ENCODE measurements at places on chromosomes 16 and 17. TPM values are rescaled to one million over a fixed set of nuclear protein-coding genes. Genes with fewer than 3 reads are reported as not detected.

DNA sequence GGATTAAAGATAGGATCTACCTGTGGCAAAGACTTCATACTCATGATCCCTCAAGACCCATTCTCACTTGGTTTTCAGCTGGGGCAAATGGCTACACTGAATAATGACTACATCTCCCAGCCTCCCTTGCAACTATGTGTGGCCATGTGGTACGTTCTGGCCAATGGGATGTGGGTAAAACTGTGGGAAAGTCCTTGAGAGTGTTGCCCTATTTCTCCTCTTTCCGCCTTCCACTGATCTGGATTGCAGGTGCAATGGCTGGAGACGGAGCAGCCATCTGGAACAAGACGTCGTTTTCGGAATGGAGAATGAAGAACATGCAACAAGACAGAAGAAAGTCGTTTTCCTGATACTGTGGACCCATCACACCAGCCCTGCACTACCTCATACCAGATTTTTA is 48.5 kb downstream of the HAPSTR1 start:
- DNase-seq, result peak; percentile 29

CES4A gene
- 2.6 TPM for total RNA-seq

DNA sequence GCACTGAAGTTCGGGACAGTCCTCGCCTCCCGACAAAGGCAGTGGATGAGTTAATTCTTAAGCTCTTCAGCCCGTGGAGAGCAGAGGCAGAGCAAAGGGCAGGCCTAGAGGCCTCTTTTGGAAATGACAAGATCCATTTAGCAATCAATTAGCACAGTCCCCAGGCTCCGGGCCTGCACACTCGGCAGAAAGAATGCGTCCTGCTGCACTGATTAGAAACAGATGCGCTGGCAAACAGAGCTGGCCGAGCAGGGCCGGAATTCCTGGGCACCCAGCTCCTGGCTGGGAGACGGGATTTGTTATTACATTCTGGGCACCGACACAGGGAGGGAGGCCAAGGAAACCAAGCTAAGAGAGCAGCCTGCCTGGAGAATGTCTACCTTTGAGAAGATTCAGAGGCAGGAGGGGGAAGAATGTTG is 162.9 kb downstream of the COPRS start:
- DNase-seq, result no peak

DNA sequence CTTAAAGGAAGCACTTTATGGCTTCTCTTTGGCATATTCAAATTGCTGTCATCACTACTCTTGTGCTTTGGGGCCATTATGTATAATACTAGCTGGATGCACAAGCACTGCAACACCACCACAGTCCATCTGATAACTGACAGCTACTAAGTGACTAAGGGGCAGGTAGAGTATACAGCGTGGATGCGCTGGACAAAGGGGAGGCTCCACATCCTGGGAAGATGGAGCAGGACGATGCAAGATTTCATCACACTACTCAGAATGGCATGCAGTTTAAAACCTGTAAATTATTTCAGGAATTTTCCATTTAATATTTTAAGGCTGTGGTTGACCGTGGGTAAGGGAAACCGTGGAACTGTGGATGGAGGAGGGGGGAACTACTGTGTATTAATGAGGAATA is 25.0 kb downstream of the MPRIP start:
- DNase-seq, result no peak

DNA sequence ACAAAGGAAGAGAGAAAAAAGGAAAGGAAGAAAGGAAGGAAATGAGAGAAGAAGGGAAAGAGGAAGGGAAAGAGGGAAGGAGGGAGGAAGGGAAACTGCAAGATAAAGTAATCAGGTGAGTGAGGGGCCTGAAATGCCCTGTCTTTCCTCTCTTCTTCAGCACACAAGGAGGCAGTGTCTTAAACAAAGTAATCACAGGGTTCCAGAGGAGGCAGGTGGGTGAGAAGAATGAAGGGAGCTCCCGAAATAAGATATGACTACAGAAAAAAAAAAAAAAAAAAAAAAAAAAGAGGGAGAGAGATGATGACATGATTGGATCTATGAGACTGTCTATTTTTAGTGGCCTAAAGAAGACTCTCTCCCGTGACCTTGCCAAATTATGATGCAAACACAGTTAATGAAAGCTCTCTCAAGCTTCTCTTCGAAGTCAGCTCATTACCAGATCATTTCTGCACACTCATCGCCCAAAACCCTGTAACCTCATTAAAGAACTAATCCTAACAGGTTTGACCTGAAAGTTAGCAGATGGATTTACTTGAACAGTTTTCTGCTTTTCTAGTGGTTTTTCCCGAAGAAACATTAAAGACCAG is 53.6 kb downstream of the CDH11 start:
- no peak for DNase-seq

DNA sequence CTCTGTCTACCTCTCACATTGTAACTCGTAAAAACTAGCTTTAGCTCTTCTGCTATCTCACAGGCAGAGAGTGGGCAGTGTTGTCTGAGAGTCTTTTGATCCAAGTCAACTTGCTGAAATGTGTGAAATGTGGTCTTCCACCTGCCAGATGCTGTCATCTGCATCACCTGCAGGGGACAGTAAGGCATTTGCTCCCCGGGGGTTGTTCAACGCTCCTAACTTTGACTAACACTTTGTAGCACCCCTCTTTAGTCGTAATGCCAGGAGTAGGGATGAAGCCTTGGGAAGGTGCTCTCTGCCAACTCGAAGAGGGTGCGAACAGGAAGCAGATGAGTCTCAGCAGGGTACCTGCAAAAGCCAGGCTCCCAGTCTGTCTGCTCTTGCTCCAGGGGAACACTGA is 36.1 kb downstream of the SNX11 start:
- no peak for DNase-seq

DNA sequence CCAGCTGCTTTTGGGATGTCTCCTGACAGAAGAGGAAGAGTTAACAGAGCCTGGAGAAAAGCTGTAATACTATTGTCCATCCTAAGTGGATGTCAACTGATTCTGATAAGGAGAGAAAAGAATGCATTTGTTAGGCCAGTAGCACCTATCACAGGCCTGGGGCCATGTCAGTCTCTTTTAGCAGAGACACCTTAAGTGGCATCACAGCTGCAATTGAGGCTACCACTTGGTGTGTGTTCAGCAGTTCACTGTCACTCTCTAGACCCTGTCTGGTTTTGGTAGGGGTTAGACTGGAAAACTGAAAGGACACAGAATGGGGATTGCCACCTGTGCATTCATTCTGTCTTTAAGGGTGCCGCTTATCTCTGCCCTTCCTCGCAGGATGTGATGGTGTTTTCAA is 42.0 kb downstream of the PSMD12 start:
- no peak for DNase-seq

DNA sequence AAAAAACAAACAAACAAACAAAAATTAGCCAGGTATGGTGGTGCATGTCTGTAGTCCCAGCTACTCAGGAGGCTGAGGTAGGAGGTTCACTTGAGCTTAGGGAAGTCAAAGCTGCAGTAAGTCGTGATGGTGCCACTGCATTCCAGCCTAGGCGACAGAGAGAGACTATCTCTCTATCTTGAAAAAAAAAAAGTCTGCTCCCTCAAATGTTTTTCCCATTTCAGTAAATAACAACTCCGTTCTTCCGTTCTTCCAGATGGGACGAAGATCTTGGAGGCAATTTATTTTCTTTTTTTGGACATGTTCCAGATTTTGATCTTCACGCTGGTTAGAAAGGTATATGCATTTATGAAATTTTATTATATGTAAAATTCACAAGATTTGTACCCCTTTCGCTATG is 19.0 kb downstream of the ERAL1 start:
- DNase-seq, result no peak

- no peak for DNase-seq
Measured at GRCh38 chr16:74322301-74322710, 25.7 kb downstream of the PSMD7 start.

CMTM2 gene
- total RNA-seq, result not detected

DNA sequence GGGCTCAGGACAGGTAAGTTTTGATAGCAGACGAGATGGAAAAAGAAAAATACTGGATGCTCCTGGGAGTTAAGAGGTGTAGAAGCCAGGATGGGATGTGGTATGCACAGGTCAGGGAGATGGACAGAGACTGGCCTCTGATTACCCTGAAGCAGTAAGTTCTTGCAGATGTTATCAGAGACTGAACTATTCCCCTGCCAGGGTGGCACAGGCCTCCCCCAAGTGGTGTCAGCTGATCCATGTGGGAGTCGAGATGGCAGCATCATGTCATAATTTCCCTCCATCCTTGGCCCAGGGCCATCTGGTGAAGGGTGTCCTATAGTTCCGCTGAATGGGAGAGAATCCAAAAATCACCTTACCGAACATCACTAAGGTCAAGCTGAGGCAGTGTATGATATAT is 14.1 kb upstream of the NKD1 start:
- no peak for DNase-seq

KRTAP4-3 gene
- not detected for total RNA-seq

DCXR gene
- 142 TPM for total RNA-seq

PRR29 gene
- total RNA-seq, result 0.77 TPM

DNA sequence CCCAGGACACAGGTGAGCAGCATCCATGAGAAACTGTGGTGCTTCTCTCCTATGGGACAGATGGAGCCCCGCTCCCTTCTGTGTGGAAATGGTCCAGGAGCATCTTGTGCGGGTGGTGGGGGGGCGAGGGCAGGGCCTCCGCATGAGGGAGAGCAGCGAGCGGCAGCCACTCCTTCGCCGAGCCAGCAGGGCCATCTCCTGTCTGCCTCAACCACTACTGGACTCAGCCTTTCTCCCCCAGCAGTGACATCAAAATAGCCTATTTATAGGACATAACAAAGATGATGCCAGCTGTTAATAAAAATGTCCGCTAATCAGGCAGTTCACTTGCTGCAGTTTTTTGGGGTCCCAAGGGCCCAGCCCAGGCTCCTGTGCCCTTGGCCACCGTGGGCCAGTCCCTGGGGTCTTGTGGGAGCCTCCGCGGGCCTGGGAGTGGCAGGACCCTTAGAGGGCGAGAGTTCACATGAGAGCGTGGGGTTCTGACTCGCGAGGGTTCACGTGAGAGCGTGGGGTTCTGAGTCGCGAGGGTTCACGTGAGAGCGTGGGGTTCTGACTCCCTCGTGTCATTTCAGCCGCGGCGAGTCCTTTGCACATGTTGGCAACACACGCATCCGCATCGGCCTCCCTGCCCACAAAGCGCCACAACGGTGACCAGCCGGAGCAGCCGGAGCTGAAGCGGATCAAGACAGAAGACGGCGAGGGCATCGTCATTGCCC is 47.4 kb downstream of the WDR45B start:
- DNase-seq, result no peak

- DNase-seq, result no peak
Measured at GRCh38 chr16:14140923-14141322, 69.8 kb downstream of the MRTFB start.

GRCh38 chr17:8837563-8838075 is 29.9 kb downstream of the PIK3R6 start:
- peak; percentile 2 for DNase-seq

- DNase-seq, result peak; percentile 14
Measured at GRCh38 chr16:2236337-2237101, at the start of gene DNASE1L2. TSS of gene DNASE1L2 (plus strand) at chr16:2236444. CDS start at chr16:2236817, 373 bp downstream.

- DNase-seq, result no peak
Measured at GRCh38 chr16:85061566-85061965, 34.0 kb downstream of the KIAA0513 start.

GRCh38 chr16:48602356-48603014 is 7.5 kb downstream of the N4BP1 start:
- DNase-seq, result no peak

HEATR9 gene
- total RNA-seq, result not detected

GRCh38 chr17:17326275-17326875 is 23.2 kb downstream of the NT5M start:
- no peak for DNase-seq

TERB1 gene
- not detected for total RNA-seq

Measured in PC-3 (cell line).